ENCODE measurements at places on chromosomes 12 and 14. TPM values are rescaled to one million over a fixed set of nuclear protein-coding genes. Genes with fewer than 3 reads are reported as not detected.

The MYF5 gene
- total RNA-seq: not detected

The CACNA2D4 gene
- 25.2 TPM for total RNA-seq

The IL23A gene
- 44.9 TPM for total RNA-seq

The OTX2 gene
- total RNA-seq: not detected

The RFLNA gene
- not detected for total RNA-seq

The RBMS2 gene
- total RNA-seq: 3.0 TPM

The MIP gene
- not detected for total RNA-seq

The FOXG1 gene
- total RNA-seq: not detected

The WIF1 gene
- total RNA-seq: not detected

The BCAT1 gene
- 1.1 TPM for total RNA-seq

The AQP6 gene
- total RNA-seq: not detected

The RAPGEF3 gene
- 0.55 TPM for total RNA-seq

The ASPG gene
- not detected for total RNA-seq

The COX8C gene
- not detected for total RNA-seq

The TMTC1 gene
- total RNA-seq: not detected

The RIMBP2 gene
- not detected for total RNA-seq

All from T-helper 17 cell (primary cell).